ENCODE measurements at places on chromosomes 11 and 22.

- no peak for DNase-seq
Measured at GRCh38 chr11:59610289-59610688, 5.3 kb downstream of the OSBP start.

- DNase-seq = no peak
Measured at GRCh38 chr11:3030289-3031070, 26.7 kb downstream of the CARS1 start.

DNA sequence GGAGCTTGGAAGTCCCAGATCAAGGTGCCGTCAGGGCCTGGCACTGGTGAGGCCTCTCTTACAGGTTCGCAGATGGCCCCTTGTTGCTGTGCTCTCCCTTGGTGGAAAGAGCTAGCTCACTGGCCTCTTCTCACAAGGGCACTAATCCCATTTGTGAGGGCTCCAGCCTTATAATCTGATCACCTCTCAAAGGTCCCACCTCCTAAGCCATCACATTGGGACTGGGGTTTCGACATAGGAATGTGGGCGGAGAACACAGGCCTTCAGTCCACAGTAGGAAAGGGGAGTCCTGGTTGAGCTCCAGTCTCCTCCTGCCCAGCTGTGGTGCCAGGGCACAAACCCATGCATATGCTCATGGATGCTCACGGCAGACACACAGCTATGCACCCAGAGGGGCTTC is 14.0 kb upstream of the LRRC32 start:
- no peak for DNase-seq

- DNase-seq = no peak
Measured at GRCh38 chr22:47053726-47054141, 291.3 kb downstream of the TBC1D22A start.

DNA sequence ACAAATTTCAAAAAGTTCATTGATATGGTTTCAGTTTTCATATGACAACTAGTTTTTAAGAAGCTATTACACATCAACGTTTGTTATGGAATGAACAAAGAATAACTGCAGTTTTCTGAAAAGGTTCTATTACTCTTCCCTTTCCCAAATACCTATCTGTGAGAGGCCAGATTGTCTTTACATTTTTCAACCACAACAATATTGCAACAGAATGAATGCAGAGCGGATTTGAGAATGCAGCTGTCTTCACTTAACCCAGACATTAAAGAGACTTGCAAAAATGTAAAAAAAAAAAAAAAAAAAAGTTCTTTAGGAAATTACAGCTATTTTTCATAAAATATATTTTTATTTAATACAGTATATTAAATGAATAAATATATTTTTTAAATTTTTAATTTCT is 250.8 kb downstream of the DDX10 start:
- no peak for DNase-seq

GRCh38 chr22:47203554-47203991 is 441.1 kb downstream of the TBC1D22A start:
- no peak for DNase-seq

DNA sequence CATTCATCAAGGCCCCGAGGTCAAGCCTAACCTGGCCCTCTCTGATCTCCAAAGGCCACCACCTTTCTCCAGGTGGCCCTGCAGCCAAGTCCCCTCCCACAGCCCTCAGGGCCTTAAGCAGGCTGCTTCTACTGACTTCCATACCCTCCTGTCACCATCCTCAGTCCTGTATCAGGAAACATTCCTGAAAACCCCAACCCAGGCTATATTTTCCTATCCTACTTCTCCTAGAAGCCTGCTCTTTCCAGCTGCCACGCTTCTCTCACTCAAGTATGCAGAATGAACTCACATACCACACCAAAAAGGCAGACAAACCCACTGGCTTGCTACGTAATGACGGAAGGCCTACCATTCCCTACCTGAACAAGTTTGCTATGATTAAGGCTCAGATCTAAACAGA is 23.6 kb downstream of the MORC2 start:
- DNase-seq = no peak

GRCh38 chr11:16027621-16028020 is 328.7 kb downstream of the SOX6 start:
- no peak for DNase-seq
